ENCODE measurements at places on chromosomes 3 and 15. TPM values are rescaled to one million over a fixed set of nuclear protein-coding genes. Genes with fewer than 3 reads are reported as not detected.

Gene TMEM266
- 10.2 TPM for polyA plus RNA-seq

Gene FAM81A
- 19.9 TPM for polyA plus RNA-seq

Gene ARGFX
- polyA plus RNA-seq = not detected

Gene NTRK3
- polyA plus RNA-seq = 14.1 TPM

Gene ATRIP
- 14.1 TPM for polyA plus RNA-seq

Gene CEMIP
- 3.0 TPM for polyA plus RNA-seq

Gene HRG
- 3.4 TPM for polyA plus RNA-seq

Gene SNX33
- 20.5 TPM for polyA plus RNA-seq

Gene TNFSF10
- 38.7 TPM for polyA plus RNA-seq

Gene PLSCR2
- polyA plus RNA-seq = 1.2 TPM

GRCh38 chr15:64066451-64066850, 20.2 kb upstream of the DAPK2 start:
- no peak for DNase-seq

DNA sequence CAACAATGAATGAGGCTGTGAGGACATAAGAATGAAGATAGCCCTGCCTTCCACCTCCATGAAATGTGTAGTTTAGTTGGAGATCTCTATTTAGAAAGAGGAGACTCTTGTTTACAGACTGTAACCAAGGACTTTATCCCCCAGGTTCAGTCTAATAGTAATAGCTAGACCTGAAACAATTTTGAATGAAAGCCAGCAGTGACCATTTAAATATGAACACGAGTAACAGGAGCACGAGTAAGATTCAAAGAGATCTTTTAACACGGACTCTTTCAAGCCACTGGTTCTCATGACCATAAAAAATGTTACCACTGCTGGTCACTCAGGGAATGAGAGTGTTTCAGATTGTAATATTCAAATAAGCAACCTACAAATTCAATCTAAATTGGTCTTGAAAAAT, 123.1 kb downstream of the FMN1 start:
- no peak for DNase-seq

GRCh38 chr3:5809586-5810246, 622.2 kb downstream of the EDEM1 start:
- DNase-seq = no peak

DNA sequence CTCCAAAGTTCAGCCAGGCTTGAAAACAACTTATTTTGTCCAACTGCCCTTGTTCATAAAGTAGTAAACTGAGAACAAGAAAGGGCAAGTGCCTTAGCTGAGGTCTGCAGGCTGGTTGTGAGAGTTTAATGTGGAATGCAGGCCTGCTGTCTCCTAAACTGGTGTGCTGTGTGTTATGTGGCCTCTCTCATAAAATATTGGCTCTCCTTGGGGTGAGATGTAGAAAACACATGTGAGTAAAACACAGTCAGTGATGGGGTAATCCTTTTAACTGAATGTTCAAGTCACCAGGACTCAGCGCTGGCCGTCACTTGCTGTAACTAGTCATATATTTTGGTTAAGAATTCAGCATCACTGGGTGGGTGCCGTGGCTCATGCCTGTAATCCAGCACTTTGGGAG, 7.1 kb upstream of the ST6GAL1 start:
- DNase-seq = no peak

DNA sequence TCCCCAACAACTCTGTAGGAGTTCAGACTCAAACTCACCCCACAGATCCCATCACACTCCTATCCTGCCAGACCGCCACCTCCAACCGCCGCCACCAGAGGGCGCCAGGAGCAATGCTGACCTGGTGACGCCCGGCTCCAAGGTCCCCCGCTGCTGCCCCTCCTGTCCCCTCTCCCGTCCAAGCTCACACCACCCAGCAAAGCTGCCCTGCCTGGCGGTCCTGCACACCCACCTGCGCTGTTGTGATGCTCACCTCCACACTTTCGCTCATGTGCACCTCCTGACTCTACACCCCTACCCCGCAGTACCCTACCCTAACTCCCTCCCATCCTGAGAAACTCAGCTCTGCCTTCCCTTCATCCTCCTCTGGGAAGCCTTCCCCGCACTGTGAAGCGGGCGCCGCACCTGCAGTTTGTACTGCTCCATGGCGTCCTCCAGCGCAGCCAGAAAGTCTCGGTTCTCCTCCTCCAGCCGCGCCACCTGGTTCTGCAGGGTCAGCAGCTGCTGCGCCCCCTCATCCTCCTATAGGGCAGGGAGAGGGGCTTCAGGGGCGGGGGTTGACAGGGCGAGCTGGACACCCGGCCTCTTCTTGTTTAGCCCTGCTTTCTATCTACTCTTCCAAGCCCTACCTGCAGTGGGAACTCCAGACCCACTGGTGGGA, 7.9 kb downstream of the KIF7 start:
- DNase-seq = no peak

GRCh38 chr3:53489386-53489785, 5.0 kb upstream of the CACNA1D start:
- DNase-seq = no peak

- no peak for DNase-seq
Measured at GRCh38 chr3:183466575-183466974, 38.2 kb upstream of the MCF2L2 start.

DNA sequence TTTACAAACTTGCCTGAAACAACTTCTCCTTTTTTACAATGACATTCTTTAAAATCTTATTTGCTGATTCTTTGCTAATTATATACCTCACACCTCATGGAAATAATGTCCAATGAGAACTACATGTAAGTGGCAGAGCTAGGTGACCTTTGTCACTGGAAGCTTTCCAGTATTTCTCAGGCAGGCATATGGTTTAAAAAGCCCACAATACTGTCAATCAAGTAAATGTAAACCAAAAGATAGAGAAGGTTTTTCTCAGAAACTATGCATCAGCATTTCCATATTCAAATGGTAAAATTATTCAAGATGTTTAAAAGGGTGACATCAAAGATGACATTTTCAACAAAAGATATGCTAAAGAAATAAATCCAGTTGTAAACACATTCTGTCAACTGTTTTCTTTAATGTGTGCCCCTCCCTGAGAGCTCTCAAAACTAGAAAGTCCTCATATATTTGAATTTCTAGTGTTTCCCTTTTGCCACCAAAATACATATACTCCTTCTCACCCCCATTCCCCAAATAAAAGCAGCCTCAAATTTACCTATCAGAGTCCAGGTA, 10.1 kb upstream of the STRIT1 start:
- no peak for DNase-seq

GRCh38 chr15:80136854-80137253, 15.9 kb upstream of the FAH start:
- no peak for DNase-seq

- no peak for DNase-seq
Measured at GRCh38 chr15:75063889-75064288, 40.5 kb downstream of the PPCDC start.

DNA sequence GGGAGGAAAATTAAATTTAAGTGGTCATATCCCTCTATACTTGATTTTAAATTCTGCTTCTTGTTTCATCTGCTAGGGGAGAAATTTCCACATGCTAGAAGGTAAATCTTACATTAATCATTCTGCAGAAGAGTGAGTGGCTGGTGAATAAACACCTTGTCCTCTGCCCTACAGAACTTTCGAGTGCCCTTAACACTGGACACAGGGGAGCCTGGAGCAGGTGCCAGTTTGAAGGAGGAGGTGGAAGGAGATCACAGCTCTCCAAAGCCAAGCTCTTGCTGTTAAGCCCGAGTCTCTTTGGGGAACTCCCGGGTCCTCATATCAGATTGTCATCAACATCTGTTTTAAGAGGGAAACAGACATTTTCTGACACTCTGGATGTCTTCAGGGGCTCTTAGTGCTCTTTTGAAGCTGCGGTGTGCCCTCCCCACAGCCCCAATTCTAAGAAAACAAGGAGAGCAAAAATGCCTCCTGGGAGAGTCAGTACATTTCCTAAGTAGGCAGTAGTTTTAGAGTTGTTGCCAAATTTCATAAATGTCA, 31.3 kb downstream of the LAMP3 start:
- DNase-seq = no peak

DNA sequence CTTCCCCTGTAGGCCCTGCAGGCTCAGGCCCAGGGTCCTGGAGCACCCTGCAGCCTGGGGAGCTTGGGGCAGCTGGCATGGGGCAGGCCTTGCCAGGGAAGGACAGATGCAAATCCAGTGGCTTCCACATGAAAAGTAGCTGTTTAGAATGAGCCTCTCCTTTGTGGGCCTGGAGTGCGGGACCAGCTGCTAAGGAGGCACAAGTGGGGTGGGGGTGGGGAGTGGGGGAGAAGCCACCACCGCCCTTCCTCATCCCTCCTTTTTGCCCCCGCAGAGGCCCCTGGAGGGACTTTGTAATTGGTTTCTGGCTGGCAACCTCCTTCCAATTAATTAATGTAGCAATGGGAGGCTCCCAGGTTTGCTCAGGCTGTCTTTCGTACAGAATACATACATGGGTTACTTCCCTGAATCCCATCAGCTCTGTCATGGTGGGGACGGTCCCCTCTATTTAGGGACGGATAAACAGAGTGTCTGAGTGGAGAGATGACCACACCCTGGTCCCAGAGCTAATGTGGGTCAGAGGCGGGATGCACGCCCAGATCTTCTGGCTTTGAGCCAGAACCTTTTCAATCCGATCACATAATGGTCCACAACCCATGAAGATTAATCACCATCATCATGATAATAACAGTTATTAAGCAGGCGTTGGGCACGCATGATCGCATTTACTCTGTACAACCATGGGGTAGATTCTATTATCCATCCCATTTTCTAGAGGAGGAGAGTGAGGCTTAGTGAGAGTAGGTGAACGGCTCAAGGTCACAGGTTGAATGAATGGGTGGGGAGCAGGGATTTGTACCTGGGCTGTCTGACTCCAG, 6.2 kb downstream of the CORO2B start:
- no peak for DNase-seq

DNA sequence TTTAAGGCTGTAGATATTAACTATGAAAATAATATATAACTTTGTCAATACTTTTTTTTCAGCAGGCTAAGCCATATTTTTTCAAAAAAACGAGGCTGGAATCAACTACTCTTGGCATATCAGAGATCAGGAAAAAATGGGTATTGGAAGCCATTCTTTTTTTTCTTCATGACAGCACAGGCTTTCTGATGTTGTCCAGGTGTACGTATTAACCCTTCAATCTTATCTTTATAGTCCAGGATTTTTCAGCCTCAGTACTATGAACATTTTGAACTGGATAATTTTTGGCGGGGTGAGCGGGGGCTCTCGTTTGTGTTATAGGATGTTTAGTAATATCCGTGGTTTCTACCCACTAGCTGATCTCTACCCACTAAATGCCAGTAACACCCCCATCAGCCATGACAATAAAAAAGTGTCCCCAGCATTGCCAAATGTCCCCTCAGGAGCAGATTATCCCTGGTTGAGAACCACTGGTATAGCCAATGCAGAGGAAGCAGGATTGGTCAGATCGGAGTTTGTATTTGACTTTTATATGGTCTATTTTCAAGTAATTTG, 52.0 kb downstream of the PLCL2 start:
- no peak for DNase-seq

GRCh38 chr15:100129677-100130076, 212.1 kb downstream of the ADAMTS17 start:
- DNase-seq = no peak

DNA sequence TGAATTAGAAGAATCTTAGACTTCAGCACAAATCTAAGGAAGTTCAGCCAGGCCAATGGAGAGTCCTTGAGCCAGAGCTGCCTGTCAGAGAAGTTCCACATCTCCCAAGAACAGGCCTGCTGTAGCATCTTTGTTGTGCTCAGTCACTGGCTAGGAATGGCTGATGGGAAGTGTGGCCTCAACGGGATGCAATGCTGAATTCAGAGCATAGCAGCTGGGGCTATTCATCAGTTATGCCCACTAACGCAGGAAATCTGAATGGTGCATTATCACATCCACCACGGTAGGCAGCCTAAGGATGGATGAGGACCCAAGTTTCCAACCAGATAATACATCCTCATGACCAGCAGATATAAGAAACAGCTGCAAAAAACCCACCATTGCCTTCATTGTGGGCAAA, 3.2 kb upstream of the EIF1B start:
- DNase-seq = no peak

- no peak for DNase-seq
Measured at GRCh38 chr15:47887241-47887800, 170.0 kb downstream of the SEMA6D start.

GRCh38 chr3:112032098-112032731, 2.3 kb upstream of the TMPRSS7 start:
- no peak for DNase-seq

DNA sequence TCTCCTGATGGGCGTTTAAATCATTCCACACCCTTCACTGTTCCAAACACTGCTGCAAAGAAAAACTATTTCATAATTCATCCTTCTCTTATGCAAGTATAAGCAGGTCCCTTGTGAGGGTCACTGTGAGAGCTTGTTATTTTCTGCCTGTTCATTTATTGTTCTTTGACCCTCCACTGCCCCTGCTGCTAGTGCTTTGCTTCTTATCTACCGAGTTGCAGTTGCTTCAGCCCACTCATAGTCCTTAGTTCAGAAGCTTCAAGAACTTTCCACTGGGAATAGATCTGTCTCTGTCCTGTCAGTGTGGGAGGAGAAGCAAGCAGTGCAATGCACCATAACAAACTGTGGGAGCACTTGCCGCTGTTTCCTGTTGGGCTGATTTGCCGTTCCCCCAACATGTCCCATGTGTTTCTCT, 39.8 kb downstream of the RIOX2 start:
- DNase-seq = no peak

- no peak for DNase-seq
Measured at GRCh38 chr15:40377606-40378005, 4.9 kb upstream of the KNSTRN start.
